ENCODE measurements at places on chromosomes 6 and 20.

- no peak for DNase-seq
Measured at GRCh38 chr6:43848671-43849391, 78.8 kb downstream of the VEGFA start.

DNA sequence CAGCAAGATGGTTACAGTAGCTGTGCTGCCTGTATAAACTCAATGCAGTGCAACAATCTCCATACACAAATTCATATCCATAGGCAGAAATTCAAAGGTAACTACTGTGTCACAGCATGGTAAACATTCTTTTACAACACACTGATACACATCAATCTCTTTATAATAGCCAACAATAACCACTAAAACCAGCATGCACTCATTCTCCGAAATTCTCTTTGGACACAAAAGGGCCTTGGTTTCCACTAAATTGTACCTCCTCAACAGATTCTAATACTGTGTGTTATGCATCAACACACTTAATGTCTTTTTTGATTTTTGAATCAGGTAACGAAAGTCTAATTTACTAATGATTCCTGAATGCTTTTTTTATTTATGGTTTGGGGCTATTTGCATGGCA, 1323.7 kb downstream of the GRIK2 start:
- no peak for DNase-seq

GRCh38 chr20:47043086-47043485, 148.4 kb downstream of the EYA2 start:
- DNase-seq, result no peak

DNA sequence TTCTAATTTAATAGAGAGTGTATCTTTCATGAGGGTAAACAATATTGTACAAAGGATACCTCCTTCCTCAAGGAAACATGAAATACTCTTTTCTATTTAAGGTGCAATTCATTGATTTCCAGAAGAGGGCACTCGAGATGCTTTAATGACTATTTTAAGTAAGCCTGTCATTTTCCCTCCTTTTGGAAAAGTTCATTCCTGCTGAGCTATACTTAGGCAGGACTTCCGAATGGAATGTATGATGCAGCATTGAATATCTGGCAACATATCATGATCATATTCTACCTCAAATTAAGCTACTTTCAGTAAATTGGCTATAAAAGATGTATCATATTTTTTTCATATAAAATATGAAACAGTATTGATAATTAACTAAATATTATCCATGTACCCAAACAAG, 5.0 kb downstream of the DST start:
- DNase-seq, result peak; percentile 19

GRCh38 chr6:1068068-1068467, 243.8 kb upstream of the FOXQ1 start:
- DNase-seq, result no peak

DNA sequence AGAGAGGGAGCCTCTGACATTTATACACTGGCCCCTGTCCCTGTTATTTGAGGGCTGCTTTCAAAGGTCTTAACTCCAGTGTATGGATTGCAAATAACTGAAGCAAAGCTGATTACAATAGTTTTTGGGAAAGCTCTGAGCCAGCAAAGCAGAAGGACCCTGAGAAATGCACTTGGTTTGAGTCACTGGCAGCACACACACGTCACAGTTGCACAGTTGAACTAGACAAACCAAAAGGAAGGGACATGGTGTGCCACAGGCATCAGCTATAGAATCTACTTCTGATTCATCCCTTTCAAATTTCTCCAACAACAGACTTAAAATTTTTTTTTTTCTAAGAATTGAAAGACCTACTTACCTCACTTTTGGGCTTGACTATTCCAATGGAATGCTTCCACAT, 56.4 kb downstream of the SNRNP48 start:
- DNase-seq, result no peak

DNA sequence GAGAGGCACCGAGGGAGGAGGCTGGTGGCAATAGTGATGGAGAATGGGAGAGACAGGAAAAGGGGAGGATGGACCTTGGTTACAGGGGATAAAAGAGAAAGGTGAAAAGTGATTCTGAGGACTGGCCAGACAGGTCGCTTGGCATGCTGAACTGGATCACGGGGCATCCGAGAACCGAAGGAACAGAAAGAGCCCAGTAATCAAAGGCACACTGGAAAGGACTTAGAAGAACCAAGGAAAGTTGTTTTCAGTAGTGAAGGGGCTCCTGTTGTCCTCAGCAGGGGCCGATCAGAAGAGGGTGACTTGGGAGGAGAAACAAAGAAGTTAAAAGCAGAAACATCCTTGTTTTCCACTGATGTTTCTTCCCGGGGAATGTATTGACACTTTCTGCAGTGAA, 18.9 kb downstream of the SYTL3 start:
- DNase-seq, result no peak

DNA sequence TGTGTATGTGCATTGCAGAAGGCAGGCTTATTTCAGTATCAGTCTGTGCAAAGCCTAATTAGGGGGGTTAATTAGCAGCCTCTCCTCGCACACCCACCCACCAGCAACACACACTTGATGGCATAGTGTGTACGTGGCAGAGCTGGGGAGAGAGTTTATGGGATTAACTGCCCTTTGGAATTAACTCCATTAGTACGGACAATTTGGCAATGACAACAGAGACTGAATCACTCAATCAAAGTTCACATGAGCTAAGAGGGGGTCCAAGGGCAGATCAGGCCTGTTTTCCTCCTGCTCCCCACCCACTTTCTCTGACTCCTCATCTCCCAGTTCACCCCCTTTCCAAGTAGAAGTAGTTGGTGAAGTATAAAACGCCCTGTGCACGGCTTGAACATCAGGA, 69.5 kb downstream of the LRFN2 start:
- DNase-seq, result no peak

DNA sequence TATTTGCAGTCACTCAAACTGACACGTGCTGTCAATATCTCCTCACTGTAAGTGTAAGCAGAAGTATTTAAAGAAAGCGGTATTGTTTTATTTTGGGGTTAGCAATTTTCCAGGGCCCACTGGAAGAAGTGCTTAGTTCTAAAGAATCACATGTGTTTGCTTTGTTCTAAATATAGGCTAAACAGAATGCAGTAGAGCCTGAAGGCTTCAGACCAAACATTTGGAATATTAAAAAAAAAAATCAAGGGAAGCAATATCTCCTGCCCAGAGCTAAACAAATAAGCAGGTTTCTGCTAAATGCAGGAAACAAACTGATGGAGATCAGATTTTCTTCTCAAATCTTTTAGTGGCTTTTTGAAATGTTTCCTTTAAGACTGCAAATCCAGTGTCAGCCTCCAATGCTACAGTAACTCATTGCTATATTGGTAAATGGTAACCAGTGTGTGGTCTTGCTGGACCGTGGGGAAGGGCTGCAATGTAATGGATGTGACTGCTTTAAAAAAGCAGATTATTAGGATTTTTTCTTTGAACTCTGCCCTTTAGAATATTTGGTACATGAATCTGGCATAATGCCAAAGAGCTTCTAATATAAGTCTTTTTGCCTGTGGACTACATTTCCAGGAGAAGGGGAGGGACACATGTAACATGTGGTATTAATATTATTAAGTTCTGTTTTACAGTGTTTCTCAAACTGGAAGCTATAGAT, 317.1 kb upstream of the FERMT1 start:
- DNase-seq, result no peak

DNA sequence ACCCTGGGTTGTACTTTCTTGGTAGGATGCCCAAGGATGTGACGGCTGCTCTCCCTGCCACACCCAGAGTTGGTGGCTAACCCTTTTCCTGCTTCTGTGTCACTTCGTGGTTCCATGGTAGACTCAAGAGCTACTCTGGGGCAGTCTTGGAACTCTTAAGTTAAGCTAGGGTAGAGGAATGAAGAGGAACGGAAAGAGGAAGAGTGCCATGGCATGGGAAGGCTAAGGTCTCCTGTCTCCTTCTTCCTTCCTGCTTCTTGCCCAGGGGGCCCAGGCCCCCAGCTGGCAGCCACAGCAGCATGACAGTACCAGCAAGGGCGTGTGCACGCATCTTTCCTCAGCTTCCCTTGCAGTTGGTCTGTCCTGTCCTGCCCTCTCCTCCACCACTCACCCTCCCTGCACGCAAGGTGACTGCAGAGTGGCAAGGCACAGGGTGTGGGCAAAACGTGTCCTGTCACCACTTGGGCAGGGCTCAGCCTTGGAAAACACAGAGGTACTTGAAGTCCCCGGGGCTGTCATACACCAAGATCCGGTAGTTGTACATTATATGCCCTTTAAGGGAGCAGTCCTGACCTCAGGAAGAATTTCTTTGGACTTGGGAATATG, 39.8 kb upstream of the TGM3 start:
- DNase-seq, result no peak

DNA sequence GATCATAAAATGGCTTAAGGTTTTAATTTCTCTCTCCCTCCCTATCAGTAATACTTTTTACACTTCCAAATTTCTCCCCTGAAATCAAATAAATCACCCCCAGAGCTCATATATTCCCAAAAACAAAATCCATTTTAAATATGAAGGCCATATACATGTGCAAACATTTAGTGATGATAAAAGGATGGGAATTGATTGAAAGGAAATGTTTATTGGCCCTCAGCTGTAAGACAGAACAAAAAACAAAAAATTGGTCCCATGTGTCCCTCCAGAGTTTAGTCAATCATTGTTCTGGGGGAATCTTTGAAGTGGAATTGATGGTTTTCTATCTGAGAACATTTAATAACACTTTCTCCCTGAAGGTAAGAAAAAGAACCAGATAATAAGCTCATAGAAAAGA, 91.7 kb downstream of the COL12A1 start:
- DNase-seq, result no peak

- no peak for DNase-seq
Measured at GRCh38 chr6:144785056-144785455, 499.9 kb downstream of the UTRN start.

GRCh38 chr20:64176551-64176950, 12.3 kb downstream of the MYT1 start:
- DNase-seq, result no peak

DNA sequence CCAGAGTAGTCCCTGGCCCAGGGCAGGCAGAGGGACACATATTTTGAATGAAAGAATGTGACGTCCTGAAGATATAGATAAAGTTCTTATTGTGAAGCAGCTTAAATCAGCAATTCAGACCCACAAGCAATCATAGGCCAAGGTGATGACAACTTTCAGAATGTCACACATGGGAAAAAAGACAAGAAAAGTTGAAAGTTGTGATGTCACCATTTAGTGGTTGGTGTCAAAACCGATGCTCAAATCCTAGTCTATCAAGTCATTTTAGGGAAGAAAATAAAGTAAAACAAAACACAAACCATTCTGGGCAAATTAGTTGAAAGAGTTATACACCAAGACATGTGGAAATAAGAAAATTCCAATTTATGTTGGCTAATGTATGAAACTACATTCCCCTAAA, 710.8 kb downstream of the DOK5 start:
- DNase-seq, result no peak

DNA sequence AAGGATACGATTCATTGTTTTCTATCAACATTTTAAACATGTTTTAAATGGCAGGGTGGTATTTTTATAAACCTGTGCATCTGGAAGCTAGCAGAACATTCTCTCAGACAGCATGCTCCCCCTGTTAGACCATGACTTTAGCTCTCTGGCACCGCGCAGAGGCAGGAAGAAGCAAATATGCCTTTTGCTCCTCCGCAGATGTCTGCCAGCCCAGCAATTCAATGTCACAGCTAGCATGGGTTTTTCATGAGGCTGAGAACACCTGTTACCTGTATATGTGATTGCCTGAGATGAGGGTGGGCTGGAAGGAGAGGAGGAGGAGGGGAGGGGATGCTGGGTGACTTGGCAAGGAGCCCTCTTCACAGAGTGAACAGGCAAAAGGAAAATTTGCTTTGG, 6.7 kb downstream of the MTCH1 start:
- DNase-seq, result no peak

DNA sequence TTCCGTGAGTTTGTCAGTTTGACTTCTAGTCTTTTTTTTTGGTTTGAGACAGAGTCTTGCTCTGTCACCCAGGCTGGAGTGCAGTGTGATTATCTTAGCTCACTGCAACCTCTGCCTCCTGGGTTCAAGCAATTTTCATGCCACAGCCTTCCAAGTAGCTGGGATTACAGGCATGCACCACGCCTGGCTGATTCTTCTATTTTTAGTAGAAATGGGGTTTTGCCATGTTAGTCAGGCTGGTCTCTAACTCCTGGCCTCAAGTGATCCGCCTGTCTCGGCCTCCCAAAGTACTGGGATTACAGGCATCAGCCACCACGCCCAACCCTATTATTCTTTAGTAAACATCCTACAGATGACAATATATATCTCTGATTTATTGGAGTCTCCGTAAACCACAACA, 506.5 kb downstream of the PREX1 start:
- no peak for DNase-seq

DNA sequence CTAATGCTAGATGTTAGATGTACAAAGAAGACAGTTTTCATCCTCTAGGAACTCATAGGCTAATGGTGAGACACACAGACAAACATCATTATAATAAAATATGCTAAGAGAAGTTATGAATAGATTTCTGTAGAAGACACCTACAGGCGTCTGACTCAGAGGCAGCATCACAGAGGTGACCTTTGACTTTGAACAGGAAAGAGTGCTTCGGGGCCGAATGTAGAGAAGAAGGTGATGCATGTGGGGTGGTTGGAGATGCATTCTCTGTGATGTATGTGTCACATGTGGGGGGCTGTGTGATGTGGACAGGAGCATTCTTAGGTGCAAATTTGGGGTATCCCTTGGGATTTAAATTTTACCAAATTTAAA, 6.8 kb downstream of the GUCA1A start:
- DNase-seq, result no peak

GRCh38 chr20:21336455-21337151, 33.5 kb downstream of the XRN2 start:
- DNase-seq, result no peak

DNA sequence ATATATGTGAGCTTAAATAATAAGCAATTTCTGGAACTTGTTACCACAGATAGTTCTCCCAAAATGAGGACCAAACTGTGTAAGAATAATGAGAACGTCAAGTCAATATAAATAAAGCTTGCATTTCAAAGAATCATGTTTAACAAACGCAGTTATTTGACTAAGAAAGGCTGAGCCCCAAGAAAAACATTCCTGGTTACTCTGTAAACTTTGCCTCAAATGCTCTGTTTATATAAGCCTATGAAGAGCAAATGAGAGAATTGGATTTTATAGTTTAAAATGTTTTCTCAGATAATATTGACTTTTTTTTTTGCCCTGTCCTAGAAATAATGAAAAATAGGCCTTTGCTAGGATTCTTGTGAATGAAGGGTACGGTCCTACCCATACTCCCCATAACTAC, 81.3 kb downstream of the C6orf52 start:
- DNase-seq, result no peak

DNA sequence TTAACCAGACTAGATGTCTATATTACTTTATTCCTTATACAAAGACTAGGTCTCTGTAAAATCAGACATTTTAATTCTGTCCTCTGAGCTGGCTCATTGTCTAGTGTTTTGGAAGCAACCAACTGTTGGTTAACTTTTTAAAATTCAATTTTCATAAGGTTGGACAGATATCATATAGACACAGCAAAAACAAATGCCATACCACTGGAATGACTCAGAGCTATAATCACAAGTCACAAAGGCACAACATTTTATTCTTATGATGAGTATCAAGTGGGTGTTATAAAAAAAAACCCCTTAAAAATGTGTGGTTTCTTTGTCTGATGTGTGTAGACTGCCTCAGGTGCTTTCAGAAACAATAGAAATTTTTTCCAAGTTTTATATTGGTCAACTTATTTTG, 296.2 kb upstream of the MARCKS start:
- DNase-seq, result no peak

All from GM06990 (cell line).